Upper lobe of right lung (tissue), 1 donor: ENCODE measurements at places on chromosomes 5 and 9. TPM values are rescaled to one million over a fixed set of nuclear protein-coding genes. Genes with fewer than 3 reads are reported as not detected.

ISL1 gene
- total RNA-seq = not detected

PDZD2 gene
- 70.9 TPM for total RNA-seq

PCDHGC4 gene
- total RNA-seq = 1.8 TPM

CEL gene
- total RNA-seq = 0.75 TPM

DNAI1 gene
- not detected for total RNA-seq

ANKRD20A1 gene
- total RNA-seq = 1.5 TPM

CDC20B gene
- total RNA-seq = not detected

SLIT3 gene
- total RNA-seq = 70.0 TPM

HTR1A gene
- not detected for total RNA-seq

PCDHA1 gene
- not detected for total RNA-seq

GABBR2 gene
- total RNA-seq = 0.84 TPM

CARTPT gene
- not detected for total RNA-seq

GRCh38 chr5:59037041-59037440 is 454.2 kb downstream of the RAB3C start:
- no peaks in the 10 kb centered on the region for H3K27me3 ChIP-seq
- H3K4me1 ChIP-seq = peaks cover 17% of the 10 kb centered on the region
- no peak for DNase-seq
- H3K36me3 ChIP-seq = no peaks in the 10 kb centered on the region
- peak overlapping the region; percentile 85 for H3K27ac ChIP-seq
- peak overlapping the region; percentile 78 for H3K4me3 ChIP-seq

GRCh38 chr5:43362725-43363435 is 49.3 kb downstream of the CCL28 start:
- no peaks in the 10 kb centered on the region for H3K4me1 ChIP-seq
- H3K36me3 ChIP-seq = no peaks in the 10 kb centered on the region
- DNase-seq = no peak
- H3K27me3 ChIP-seq = no peaks in the 10 kb centered on the region

DNA sequence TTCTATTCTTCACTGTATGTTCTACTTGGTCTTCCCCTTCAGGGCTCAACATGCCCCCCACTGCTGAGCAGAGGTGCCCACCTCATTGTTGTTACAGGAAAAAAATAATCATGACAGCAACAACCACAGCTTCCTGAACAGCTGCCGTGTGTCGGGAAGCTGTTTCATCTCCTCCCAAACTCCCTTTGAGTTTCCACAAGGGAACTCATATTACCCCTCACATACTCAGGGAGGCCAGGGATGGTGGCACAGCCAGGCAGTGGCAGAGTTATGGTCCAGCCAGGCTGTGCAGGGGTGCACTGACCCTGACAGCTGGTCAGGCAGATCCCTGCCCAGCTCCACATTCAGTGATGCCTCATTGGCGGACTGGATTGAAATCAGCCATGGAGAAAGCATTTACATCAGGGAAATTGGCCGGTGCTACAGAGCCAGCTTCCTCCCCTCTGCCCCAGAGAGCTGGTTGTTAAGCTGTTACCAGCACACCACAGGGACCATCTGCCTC is 37.3 kb downstream of the SARDH start:
- peak overlapping the region; percentile 30 for H3K27ac ChIP-seq
- no peaks in the 10 kb centered on the region for H3K36me3 ChIP-seq
- H3K4me1 ChIP-seq = peaks cover 13% of the 10 kb centered on the region
- no peak overlapping the region for H3K4me3 ChIP-seq
- H3K27me3 ChIP-seq = no peaks in the 10 kb centered on the region

GRCh38 chr9:76560481-76560922 is 101.5 kb downstream of the GCNT1 start:
- no peak overlapping the region for H3K27ac ChIP-seq
- no peaks in the 10 kb centered on the region for H3K27me3 ChIP-seq
- no peaks in the 10 kb centered on the region for H3K4me1 ChIP-seq
- no peak overlapping the region for H3K4me3 ChIP-seq
- H3K36me3 ChIP-seq = no peaks in the 10 kb centered on the region

DNA sequence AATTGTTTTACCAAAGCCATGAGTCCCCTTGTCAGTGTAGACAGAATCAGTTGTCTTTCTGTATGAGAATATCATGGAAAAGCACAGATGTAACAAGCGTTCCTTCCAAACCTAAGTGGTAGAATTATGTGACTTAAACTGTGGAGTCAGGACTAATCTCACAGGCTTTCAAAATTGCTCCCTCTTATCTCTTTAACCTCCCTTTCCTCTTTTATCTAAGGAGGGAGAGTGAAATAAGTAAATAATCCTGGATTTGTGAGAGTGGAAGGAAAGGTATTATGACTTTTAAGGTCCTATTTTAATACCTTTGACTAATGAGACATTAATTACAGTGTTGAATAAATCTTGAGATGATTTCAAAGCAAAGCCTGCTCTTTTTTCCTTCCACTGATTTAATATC is 52.4 kb upstream of the LIFR start:
- DNase-seq = no peak
- no peak overlapping the region for H3K27ac ChIP-seq
- no peak overlapping the region for H3K4me3 ChIP-seq
- no peaks in the 10 kb centered on the region for H3K27me3 ChIP-seq

- no peaks in the 10 kb centered on the region for H3K4me1 ChIP-seq
- no peak overlapping the region for H3K4me3 ChIP-seq
- H3K36me3 ChIP-seq = no peaks in the 10 kb centered on the region
- no peak overlapping the region for H3K27ac ChIP-seq
- no peak for DNase-seq
Observed at GRCh38 chr5:62328772-62329491, 22.9 kb downstream of the KIF2A start.

DNA sequence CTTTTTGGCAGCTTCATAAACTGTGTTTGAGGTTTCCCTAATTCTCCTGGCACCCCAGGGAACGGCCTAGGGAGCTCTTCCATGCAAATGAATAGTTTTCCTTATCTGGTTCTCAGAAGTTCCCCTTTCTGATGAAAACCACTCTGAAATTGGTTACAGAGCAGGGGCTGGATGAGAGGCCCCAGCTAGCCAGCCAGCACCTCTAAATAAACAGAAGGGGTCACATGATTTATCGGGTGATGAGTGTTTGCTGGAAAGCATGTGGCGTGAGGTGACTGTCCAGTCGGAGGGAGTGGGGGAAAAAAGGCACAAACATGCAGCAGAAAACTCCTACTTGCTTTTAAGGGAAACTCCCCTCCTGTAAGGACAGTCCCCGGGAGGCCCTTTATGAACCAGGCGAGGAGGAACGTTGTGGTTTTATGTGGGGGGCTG is 261.2 kb upstream of the ANKRD55 start:
- H3K4me3 ChIP-seq = no peak overlapping the region
- H3K27me3 ChIP-seq = no peaks in the 10 kb centered on the region
- DNase-seq = no peak
- H3K4me1 ChIP-seq = peaks cover 14% of the 10 kb centered on the region

GRCh38 chr5:59436364-59437148 is 457.0 kb downstream of the PDE4D start:
- no peak overlapping the region for H3K4me3 ChIP-seq
- no peaks in the 10 kb centered on the region for H3K4me1 ChIP-seq
- H3K27me3 ChIP-seq = no peaks in the 10 kb centered on the region
- H3K36me3 ChIP-seq = no peaks in the 10 kb centered on the region
- no peak overlapping the region for H3K27ac ChIP-seq

- H3K27ac ChIP-seq = no peak overlapping the region
- no peaks in the 10 kb centered on the region for H3K27me3 ChIP-seq
- H3K36me3 ChIP-seq = no peaks in the 10 kb centered on the region
- DNase-seq = no peak
- no peaks in the 10 kb centered on the region for H3K4me1 ChIP-seq
- H3K4me3 ChIP-seq = no peak overlapping the region
Observed at GRCh38 chr9:107888773-107889227, 399.2 kb upstream of the KLF4 start.

- no peak overlapping the region for H3K4me3 ChIP-seq
- H3K27ac ChIP-seq = peak overlapping the region; percentile 63
- DNase-seq = no peak
- no peaks in the 10 kb centered on the region for H3K27me3 ChIP-seq
- H3K36me3 ChIP-seq = no peaks in the 10 kb centered on the region
- peaks cover 2% of the 10 kb centered on the region for H3K4me1 ChIP-seq
Observed at GRCh38 chr5:150159741-150160179, 4.1 kb upstream of the PDGFRB start.

DNA sequence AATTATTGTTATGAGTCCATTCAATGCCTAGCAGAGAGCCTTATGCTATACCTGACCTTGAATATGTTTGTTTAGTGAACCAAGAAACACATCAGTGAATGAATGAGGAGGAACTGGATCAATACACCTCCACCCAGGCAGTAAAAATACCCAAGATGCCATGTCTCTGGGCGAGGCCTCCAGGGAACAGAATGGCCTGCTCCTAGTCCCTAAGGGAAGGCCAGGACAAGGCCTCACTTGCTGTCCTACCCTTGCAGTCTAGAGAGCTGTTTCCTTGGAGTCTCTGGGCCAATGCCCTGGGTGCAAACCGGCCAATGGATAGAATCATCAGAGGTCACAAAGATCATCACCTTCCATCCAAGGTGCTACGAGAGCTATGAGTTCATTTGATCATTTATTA is 26.1 kb downstream of the TNIP1 start:
- no peak overlapping the region for H3K4me3 ChIP-seq
- no peak overlapping the region for H3K27ac ChIP-seq
- DNase-seq = peak; percentile 29
- H3K36me3 ChIP-seq = peaks cover 84% of the 10 kb centered on the region
- H3K27me3 ChIP-seq = no peaks in the 10 kb centered on the region
- peaks cover 21% of the 10 kb centered on the region for H3K4me1 ChIP-seq

DNA sequence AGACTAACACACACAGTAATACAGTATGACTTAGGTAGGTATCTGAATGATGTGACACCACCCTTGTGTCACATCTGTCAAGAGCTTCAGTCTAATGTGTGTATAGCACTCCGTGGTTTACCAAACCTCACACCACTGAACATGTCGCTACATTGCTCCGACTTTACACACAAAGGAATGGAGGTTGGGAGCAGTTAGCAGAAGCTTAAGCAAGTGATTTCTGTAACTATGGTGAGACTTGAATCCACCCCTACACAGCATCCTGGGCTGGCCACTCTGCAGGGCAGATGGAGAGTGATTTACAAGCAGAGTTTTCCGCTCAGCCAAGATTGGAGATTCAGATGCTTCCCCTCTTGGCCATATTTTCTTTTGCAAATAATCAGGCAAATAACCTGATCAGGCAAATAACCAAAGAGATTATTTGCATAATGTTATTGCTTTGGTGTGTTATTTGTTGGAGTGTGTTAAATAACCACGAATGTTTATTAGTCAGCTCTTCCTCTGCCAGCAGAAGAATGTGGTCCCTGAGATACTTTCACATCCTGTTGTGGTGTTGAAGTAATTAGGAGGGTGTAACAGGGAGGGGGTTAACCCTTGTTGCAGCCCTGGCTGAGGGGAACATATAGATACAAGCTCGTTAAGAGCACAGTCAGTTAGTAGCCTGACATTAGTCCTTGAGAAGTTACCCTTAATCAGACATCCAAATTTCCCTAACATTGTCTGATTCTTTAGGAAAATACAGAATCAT is 92.8 kb downstream of the SNX18 start:
- no peak for DNase-seq
- H3K27ac ChIP-seq = no peak overlapping the region
- no peaks in the 10 kb centered on the region for H3K27me3 ChIP-seq
- no peaks in the 10 kb centered on the region for H3K36me3 ChIP-seq
- no peak overlapping the region for H3K4me3 ChIP-seq

- no peaks in the 10 kb centered on the region for H3K36me3 ChIP-seq
- no peaks in the 10 kb centered on the region for H3K27me3 ChIP-seq
- H3K27ac ChIP-seq = no peak overlapping the region
- no peak for DNase-seq
- no peak overlapping the region for H3K4me3 ChIP-seq
Observed at GRCh38 chr5:149030838-149031397, 31.9 kb downstream of the SH3TC2 start.

- H3K36me3 ChIP-seq = no peaks in the 10 kb centered on the region
- peak overlapping the region; percentile 37 for H3K27ac ChIP-seq
- no peak for DNase-seq
- no peaks in the 10 kb centered on the region for H3K27me3 ChIP-seq
Observed at GRCh38 chr5:143244000-143244736, 159.3 kb downstream of the NR3C1 start.

- H3K27ac ChIP-seq = no peak overlapping the region
- H3K27me3 ChIP-seq = no peaks in the 10 kb centered on the region
- no peak overlapping the region for H3K4me3 ChIP-seq
- no peak for DNase-seq
- H3K4me1 ChIP-seq = no peaks in the 10 kb centered on the region
Observed at GRCh38 chr5:145236983-145237382, 598.2 kb downstream of the PRELID2 start.

- H3K27ac ChIP-seq = no peak overlapping the region
- no peaks in the 10 kb centered on the region for H3K36me3 ChIP-seq
- no peak overlapping the region for H3K4me3 ChIP-seq
- peaks cover 10% of the 10 kb centered on the region for H3K4me1 ChIP-seq
Observed at GRCh38 chr9:4829969-4830368, 37.2 kb downstream of the RCL1 start.

- H3K27ac ChIP-seq = no peak overlapping the region
- H3K27me3 ChIP-seq = no peaks in the 10 kb centered on the region
- no peak overlapping the region for H3K4me3 ChIP-seq
Observed at GRCh38 chr5:32928761-32929160, 217.6 kb downstream of the NPR3 start.

DNA sequence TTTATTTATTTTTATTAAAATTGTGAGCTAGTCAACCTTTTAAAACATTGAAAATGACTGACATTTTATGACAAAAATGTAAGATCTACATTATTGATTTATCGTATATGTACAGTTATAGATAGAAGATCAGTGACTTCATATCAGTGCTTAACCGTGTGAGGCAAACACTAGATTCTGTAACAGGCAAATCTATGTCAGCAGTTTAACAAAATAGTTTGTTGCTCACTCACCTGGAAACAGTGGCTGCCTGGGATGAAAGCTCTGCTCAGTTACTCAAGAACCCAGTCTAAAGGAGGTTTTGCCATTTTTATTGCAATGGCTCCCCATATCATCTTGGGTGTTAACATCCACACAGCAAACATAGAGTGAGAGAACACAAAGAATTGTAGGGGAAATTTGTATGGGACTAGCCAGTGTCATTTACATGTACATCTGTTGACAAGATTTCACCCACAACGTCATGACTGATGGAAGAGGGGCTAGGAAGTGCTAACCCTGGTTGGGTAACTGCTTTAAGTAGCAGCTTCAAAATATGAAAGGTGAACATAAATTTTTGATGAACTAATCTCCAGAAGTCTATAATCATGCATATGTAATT is 49.0 kb downstream of the SGCD start:
- no peaks in the 10 kb centered on the region for H3K4me1 ChIP-seq
- DNase-seq = no peak
- no peak overlapping the region for H3K4me3 ChIP-seq
- H3K27ac ChIP-seq = no peak overlapping the region
- no peaks in the 10 kb centered on the region for H3K36me3 ChIP-seq
- H3K27me3 ChIP-seq = no peaks in the 10 kb centered on the region

DNA sequence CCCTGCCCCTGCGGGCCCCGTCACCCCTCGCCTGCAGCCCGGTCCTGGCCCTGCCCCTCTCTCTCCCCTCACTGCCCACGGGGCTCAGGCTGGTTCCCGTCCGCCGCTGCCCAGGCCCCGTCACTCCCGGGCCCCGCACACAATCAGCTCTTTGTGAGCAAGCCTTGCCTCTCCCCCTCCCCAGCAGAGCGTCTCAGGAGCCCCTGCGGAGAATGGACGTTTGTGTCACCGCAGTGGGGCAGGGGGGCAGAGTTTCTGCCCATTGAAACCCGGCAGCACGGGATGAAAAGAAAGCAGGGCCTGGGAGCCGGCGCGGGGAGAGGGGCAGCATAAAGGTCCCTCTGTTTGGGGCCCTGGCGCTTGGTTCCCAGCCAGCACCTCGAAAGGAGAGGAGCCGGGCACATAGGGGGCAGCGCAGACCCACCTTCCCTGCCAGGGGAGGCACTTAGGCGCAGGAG is 13.5 kb upstream of the NUP214 start:
- no peaks in the 10 kb centered on the region for H3K36me3 ChIP-seq
- DNase-seq = peak; percentile 47
- H3K27ac ChIP-seq = no peak overlapping the region
- no peaks in the 10 kb centered on the region for H3K4me1 ChIP-seq
- no peaks in the 10 kb centered on the region for H3K27me3 ChIP-seq
- no peak overlapping the region for H3K4me3 ChIP-seq
